ENCODE measurements at places on chromosomes 3 and 15. TPM values are rescaled to one million over a fixed set of nuclear protein-coding genes. Genes with fewer than 3 reads are reported as not detected.

The ACTC1 gene
- not detected for polyA plus RNA-seq

The SCG5 gene
- polyA plus RNA-seq: 51.3 TPM

The CEMIP gene
- polyA plus RNA-seq: 0.49 TPM

The FETUB gene
- polyA plus RNA-seq: not detected

The CFAP91 gene
- 0.07 TPM for polyA plus RNA-seq
